ENCODE measurements at places on chromosomes 6 and 20.

DNA sequence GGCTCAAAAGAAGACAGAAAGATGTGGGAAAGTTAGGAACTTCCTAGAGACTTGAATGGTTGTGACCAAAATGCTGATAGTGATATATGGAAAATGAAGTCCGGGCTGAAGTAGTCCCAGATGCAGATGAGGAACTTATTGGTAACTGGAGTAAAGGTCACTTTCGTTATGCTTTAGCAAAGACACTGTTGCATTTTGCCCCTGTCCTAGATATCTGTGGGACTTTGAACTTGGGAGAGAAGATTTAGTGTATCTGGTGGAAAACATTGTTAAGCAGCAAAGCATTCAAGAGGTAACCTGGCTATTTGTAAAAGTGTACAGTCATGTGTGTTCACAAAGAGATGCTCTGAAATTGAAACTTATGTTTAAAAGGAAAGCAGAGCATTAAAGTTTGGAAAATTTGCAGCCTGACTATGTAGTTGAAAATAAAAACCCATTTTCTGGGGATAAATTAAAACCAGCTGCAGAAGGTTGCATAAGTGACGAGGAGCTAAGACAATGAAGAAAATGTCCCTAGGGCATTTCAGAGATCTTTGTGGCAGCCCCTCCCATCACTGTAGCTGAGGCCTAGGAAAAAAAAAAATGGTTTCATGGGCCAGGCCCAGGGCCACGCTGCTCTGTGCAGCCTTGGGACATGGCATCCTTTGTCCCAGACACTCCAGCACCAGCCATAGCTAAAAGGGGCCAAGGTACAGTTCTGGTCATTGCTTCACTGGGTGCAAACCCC lies 1692.2 kb downstream of the HACE1 start:
- no peak for DNase-seq

DNA sequence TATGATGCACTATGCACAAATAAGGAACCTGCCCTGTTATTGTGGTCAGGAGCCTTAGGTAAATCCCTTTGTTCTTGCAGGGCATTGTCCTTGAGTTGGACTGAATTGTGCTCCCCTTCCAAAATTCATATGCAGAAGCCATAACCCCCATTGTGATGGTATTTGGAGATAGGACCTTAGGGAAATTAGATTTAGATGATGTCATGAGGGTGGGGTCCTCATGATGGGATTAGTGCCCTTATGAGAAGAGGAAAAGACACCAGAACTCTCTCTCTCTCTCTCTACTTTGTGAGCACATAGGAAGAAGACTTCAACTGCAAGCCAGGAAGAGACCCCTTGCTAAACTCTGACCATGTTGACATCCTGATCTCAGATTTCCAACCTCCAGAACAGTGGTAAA lies 268.0 kb downstream of the LRFN2 start:
- DNase-seq: no peak

DNA sequence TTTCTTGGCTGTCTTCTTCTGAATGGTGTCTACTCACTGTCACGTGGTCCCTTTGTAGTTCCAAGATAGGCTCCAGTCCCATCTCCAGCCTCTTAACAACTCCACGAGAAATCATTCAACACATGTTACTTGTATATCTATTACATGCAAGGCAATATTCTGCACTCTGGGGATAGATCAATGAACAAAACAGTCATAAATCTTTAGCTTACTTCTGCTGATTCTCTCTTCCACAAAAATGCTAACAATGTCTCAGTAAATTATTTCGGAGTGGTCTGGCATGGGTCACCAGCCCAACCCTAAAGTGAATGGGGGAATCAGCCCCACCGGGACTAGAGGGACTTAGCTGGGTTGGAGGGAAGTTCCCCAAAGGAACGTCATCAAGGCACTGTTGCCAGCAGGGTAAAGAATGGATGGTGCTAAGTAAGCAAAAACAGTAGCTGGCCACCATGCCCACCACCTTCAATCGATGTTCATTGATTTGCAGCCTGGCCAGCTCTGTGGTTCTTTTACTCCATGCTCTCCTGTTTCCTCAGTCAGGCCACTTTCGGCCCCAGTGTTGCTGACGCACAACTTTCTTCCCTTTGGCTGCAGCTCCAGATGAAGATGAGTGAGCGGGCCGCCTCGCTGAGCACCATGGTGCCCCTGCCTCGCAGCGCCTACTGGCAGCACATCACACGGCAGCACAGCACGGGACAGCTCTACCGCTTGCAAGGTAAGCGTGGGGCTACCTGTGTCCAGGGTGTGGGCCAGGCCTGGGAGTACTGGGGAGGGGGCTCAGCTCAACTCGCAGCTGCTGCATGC lies 167.7 kb downstream of the DOK5 start:
- DNase-seq: no peak

DNA sequence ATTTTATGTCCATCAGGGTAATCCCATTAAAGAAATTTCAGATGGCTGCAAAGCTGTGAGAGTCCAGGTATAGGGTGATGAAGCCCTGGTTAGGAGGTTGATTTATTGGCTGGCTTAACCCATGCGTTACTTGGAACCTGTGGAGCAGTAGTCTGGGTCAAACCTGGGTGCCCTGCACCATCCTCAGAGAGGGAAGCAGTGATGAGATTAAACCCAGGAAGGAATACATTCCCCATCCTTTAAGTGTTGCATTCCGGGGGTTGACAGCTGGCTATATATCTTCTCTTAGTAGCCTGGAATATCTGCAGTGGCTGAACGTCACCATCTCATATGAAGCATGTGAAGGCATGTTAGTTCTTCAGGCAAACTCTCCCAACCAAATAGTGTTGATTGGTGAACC lies 44.9 kb upstream of the JAG1 start:
- no peak for DNase-seq

DNA sequence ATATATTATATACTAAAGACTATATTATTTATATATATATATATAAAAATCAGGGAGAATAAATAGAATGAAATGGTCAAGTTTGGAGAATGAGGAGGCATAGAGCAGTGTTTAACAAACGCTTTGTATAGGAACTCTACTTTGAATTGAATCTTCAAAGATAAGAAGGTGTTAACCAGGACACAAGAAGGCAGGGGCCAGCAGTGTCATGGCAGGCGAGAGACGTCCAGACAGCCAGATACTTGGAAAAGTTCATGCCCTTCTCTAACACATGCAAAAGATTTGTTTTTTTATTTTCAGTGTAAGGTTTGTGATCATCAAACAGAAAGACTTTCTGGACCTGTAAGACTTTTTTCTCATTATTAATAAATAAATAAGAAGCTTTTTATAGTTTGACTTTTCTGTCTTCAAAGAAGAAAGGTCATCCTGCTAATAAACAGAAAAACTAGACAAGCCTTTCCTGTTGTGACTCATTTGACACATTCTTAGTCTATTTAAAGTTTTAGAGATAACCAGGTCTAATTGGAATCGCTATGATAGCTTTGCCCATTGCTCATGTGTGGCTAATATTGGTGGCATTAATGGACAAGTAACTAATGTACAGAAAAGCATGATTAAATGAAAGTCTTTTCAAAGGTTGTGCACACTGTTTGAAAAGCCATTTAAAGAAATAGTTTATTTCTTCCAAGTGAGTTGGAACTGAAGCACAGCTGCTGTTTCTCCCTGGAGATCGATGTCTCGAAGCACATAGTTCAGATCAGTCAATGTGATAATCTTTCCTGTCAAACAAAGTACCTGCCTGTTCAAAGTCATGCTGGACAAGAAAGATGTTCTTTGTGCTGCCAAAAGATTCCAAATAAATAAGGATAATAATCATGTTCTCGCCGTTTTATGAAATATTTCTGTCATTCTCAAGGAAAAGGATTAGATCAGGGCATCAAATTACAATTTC lies 420.4 kb upstream of the OPRM1 start:
- DNase-seq: no peak

DNA sequence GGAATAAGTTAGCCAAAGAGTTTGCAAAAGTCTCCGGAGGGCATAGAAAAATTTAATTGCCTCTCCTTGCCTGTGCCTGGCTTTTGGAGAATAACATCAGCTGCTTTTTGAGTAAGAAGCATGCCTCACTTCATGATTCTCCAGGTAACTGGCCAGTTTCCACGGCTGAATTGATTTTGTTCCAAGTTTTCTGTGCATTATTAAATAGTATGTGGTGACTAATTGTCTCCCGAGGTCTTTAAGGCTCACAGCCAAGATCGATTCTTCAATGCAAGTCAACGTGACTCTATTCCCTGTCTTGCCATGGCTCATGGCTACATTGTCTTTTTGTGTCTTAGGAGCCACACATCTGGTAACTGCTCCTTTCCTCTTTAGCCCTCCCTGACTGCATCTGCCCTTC lies 54.2 kb downstream of the CNR1 start:
- no peak for DNase-seq

DNA sequence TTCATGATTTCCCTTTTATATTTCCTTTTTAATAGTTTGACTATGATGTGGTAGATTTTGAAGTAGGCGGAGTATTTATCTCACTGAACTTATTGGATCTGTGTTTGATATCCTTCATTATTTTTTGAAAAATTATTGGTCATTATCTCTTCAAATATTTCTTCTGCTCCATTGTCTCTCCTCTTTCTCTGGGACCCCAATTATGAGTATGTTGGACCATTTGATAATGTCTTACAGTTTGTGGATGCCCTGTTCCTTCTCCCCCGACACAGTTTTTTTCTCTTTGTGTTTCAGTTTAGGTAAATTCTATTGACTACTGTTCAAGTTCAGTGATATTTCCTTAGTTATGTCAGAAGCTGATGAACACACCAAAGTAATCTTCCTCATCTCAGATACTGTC lies 49.4 kb upstream of the COL10A1 start:
- DNase-seq: no peak

GRCh38 chr20:45206725-45207124 lies at the start of gene SEMG1:
TSS of gene SEMG1 (plus strand) at chr20:45207033. CDS start at chr20:45207054, 21 bp downstream.
- DNase-seq: no peak

GRCh38 chr6:16198061-16198705 lies 40.2 kb upstream of the GMPR start:
- DNase-seq: no peak

- DNase-seq: no peak
Measured at GRCh38 chr6:42292004-42292740, 74.5 kb upstream of the MRPS10 start.

GRCh38 chr20:59428006-59428405 lies 127.6 kb downstream of the EDN3 start:
- DNase-seq: no peak

- no peak for DNase-seq
Measured at GRCh38 chr6:132968419-132968950, 154.1 kb downstream of the RPS12 start.

GRCh38 chr6:38420207-38420606 lies 219.5 kb downstream of the BTBD9 start:
- no peak for DNase-seq

GRCh38 chr6:163243083-163243482 lies 171.4 kb upstream of the QKI start:
- DNase-seq: no peak

GRCh38 chr6:16836144-16836981 lies 75.1 kb upstream of the ATXN1 start:
- no peak for DNase-seq

GRCh38 chr6:107809966-107810365 lies 14.1 kb downstream of the SCML4 start:
- no peak for DNase-seq

DNA sequence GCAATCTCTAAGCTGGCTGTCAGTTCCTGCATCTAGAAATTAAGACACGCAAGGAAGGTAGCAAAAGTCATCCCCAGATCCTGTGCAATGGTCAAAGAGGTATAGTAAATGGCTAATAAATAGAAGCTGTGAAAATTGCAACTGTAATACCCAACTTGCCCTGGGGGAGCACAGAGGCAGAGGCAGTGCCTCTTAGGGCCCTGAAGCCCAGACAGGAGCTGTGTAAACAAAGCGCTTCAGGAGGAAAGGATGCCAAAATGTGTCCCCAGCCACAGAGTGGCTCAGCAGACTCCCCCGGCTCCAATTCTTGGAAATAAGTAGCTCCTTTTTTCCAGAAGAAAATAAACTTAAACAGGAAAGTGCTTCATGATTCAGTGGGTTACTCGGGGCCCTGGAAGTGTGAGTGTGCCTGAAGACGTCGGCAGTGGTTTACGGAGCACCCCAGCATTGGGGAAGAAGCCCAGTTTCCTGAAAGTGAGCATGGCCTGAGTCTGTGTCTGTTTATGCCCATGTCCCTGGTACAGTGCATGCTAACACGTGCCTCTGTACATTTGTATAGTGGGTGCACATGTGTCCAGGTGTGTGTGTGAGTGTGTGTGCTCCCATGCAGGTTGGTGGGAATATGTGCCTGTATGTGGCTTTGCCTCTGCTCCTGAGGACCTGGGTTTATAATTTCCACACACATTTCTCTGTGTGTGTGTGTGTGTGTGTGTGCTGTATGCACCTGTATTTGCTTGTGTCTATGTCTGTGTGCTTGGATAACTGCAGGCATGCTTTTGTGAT lies 246.7 kb downstream of the MAFB start:
- no peak for DNase-seq

- DNase-seq: no peak
Measured at GRCh38 chr6:53728570-53729194, 63.1 kb upstream of the KLHL31 start.

- DNase-seq: no peak
Measured at GRCh38 chr6:152416652-152417051, 220.5 kb downstream of the SYNE1 start.

DNA sequence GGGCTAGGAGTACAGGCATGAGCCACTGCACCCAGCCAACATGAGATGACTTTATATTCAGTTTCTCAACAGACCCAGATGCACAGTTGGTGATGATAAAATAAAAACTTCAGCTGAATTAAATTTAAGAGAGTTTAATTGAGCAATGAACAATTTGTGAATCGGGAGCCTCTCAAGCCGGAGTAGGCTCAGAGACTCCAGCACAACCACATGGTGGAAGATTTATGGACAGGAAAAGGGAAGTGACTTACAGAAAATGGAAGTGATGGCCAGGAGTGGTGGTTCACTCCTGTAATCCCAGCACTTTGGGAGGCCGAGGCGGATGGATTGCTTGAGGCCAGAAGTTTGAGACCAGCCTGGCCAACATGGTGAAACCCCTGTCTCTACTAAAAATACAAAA lies 10.4 kb upstream of the BCAS4 start:
- no peak for DNase-seq

DNA sequence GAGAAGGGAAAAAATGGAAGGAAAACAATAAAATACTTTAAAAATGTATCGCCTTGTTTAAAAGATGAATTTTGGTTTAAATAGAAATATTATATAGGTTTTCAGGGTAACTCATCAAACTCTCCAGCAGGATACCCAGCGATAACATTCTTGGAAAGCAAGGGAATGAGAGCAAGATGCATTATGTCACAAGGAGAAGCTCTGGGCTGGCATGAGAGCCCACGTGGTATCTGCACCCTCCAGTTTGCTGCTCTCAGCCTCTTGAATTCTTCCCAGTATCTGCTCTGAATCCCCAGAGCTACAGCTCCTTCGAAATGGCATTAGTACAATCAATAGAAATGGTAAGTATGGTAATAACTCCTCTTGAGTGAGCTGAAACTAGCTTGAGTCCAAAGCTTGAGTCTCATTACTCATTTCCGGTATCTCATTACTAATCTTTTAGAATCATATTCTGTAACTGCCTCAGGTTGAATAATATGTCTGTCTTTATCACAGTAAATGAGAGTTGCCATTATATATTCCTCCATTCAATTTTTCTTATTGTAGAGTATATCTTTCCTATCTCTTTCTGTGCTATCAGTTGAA lies 4.9 kb upstream of the TMEM242 start:
- DNase-seq: no peak

- no peak for DNase-seq
Measured at GRCh38 chr6:36064770-36065396, 37.3 kb downstream of the MAPK14 start.
